Stomach (tissue), 19 donors: ENCODE measurements at places on chromosomes 3 and 15. TPM values are rescaled to one million over a fixed set of nuclear protein-coding genes. Genes with fewer than 3 reads are reported as not detected.

The IQCF5 gene
- total RNA-seq, result not detected

The XIRP1 gene
- total RNA-seq, result under 0.01 TPM

The MASP1 gene
- total RNA-seq, result not detected

The ACKR2 gene
- 2.4 TPM for total RNA-seq

The CHRNA7 gene
- 39.7 TPM for total RNA-seq

The C15orf39 gene
- 15.2 TPM for total RNA-seq

The RYR3 gene
- total RNA-seq, result 36.2 TPM

The TICRR gene
- total RNA-seq, result 1.6 TPM

The STXBP5L gene
- total RNA-seq, result 12.8 TPM

The ZNF620 gene
- 1.3 TPM for total RNA-seq
